Esophagus squamous epithelium (tissue), 5 donors: ENCODE measurements at places on chromosomes 4 and X. TPM values are rescaled to one million over a fixed set of nuclear protein-coding genes. Genes with fewer than 3 reads are reported as not detected.

DNA sequence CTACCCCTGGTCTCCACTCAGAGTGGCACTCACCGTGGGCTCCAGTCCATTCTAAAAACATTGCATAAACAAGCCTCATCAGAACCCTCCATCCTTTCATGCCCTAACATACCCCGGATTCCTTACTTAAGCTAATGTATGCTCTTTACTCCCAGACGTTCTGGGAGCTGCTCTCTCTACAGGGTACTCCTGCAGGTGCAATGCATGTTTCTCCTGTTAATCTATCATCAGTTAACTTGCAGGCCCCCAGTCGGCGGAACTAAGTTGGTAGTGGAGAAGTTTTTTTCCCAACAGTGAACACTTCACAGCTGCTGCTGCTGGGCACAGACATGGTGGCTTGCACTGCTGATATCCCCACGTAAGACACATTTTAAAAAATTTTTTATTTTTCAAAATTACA is 161.6 kb upstream of the FAT1 start:
- H3K36me3 ChIP-seq = no peaks in the 10 kb centered on the region
- H3K27ac ChIP-seq = no peak overlapping the region
- DNase-seq = no peak
- no peak overlapping the region for H3K4me3 ChIP-seq
- H3K4me1 ChIP-seq = peaks cover 5% of the 10 kb centered on the region
- no peaks in the 10 kb centered on the region for H3K27me3 ChIP-seq

NHSL2 gene
- total RNA-seq = 0.97 TPM

- no peaks in the 10 kb centered on the region for H3K27me3 ChIP-seq
- DNase-seq = no peak
- H3K4me3 ChIP-seq = no peak overlapping the region
- H3K27ac ChIP-seq = no peak overlapping the region
- no peaks in the 10 kb centered on the region for H3K36me3 ChIP-seq
These were observed 17.1 kb upstream of the C1QTNF7 start for GRCh38 chr4:15410750-15411149.

TCEANC gene
- 1.6 TPM for total RNA-seq

MAGIX gene
- total RNA-seq = 7.2 TPM

- no peaks in the 10 kb centered on the region for H3K36me3 ChIP-seq
- peaks cover 17% of the 10 kb centered on the region for H3K4me1 ChIP-seq
- H3K27me3 ChIP-seq = peaks cover 12% of the 10 kb centered on the region
These were observed 1.2 kb downstream of the CORIN start for GRCh38 chr4:47836641-47837093.

XAGE1B gene
- total RNA-seq = not detected

MMRN1 gene
- total RNA-seq = 25.1 TPM

DNA sequence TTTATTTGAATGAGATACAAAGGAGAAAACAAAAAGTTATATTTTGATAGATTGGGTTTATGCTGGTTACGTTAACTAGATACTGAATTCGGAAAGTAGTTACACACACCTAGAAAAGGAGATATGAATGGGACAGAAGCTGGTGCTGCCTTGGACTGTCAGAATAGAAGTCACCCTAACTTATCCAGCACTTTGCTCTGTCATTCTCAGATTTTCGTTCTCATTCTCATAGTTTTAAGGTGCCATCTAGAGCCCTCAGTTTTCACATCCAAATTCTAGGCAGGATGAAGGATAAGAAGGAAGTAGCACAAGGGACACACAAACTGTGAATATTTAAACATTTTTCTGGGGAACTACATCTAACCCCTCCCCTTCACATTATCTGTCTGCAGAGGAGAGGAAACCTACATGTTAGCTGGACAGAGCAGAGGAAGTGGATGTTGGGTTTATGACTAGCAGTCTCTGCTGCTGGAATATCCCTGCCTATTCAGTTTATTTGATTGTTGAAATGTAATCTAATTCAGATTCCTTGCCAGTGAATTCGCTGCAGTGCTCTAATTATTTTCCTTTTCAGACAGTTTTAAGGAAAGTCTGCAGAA is 521.9 kb downstream of the FAT4 start:
- H3K4me3 ChIP-seq = no peak overlapping the region
- no peaks in the 10 kb centered on the region for H3K36me3 ChIP-seq
- H3K27me3 ChIP-seq = no peaks in the 10 kb centered on the region
- H3K27ac ChIP-seq = no peak overlapping the region
- no peak for DNase-seq
